ENCODE measurements at places on chromosomes 6 and 20. TPM values are rescaled to one million over a fixed set of nuclear protein-coding genes. Genes with fewer than 3 reads are reported as not detected.

Gene PLG
- total RNA-seq, result not detected

Gene HLA-DOA
- not detected for total RNA-seq

Gene FHL5
- not detected for total RNA-seq

DNA sequence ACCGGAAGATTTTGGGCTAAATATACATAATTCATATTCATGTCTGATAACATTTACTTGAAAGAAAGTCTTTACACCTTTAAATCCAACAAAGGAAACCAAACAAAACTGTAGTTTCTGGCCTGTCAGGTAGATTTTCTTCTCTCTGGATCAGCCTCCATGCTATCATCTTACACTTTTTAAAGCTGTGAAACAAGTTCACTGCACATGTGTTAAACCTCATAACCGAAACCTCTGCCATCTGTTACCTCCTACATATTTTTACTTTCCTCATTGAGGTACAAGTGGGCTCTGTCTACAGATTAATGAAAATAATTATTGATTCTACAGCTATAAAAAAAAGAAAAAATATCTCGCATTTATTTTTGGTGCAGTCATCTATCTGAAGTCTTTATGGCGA, 149.9 kb downstream of the RALGAPA2 start:
- no peak for DNase-seq
